ENCODE measurements at places on chromosomes 6 and 20. TPM values are rescaled to one million over a fixed set of nuclear protein-coding genes. Genes with fewer than 3 reads are reported as not detected.

PXDC1 gene
- total RNA-seq, result 61.4 TPM

NKX2-2 gene
- not detected for total RNA-seq

KIF6 gene
- total RNA-seq, result 0.55 TPM

ZBP1 gene
- not detected for total RNA-seq

BYSL gene
- 13.1 TPM for total RNA-seq

CCN6 gene
- total RNA-seq, result not detected

RNF217 gene
- 23.8 TPM for total RNA-seq

PPDPF gene
- 61.2 TPM for total RNA-seq

DNAH8 gene
- not detected for total RNA-seq

TCP11 gene
- total RNA-seq, result 0.46 TPM

SGK2 gene
- 0.74 TPM for total RNA-seq

SEMG1 gene
- total RNA-seq, result not detected

LINC00237 gene
- total RNA-seq, result not detected

HDAC2 gene
- 158 TPM for total RNA-seq

SYNE1 gene
- total RNA-seq, result 190 TPM

METTL24 gene
- total RNA-seq, result not detected

PLCB4 gene
- total RNA-seq, result 2.7 TPM

SYCP2 gene
- 0.32 TPM for total RNA-seq

BANF2 gene
- not detected for total RNA-seq

PROKR2 gene
- not detected for total RNA-seq

ZNF165 gene
- 0.30 TPM for total RNA-seq

BTN1A1 gene
- not detected for total RNA-seq

LTA gene
- not detected for total RNA-seq

BMP5 gene
- not detected for total RNA-seq

VPS16 gene
- 57.6 TPM for total RNA-seq

MAD2L1BP gene
- 33.4 TPM for total RNA-seq

RAB32 gene
- 81.6 TPM for total RNA-seq

IL17F gene
- total RNA-seq, result not detected

C20orf96 gene
- total RNA-seq, result 4.1 TPM

EZR gene
- 25.2 TPM for total RNA-seq
